DMS79 (cell line): ENCODE measurements at places on chromosomes 2 and 18.

DNA sequence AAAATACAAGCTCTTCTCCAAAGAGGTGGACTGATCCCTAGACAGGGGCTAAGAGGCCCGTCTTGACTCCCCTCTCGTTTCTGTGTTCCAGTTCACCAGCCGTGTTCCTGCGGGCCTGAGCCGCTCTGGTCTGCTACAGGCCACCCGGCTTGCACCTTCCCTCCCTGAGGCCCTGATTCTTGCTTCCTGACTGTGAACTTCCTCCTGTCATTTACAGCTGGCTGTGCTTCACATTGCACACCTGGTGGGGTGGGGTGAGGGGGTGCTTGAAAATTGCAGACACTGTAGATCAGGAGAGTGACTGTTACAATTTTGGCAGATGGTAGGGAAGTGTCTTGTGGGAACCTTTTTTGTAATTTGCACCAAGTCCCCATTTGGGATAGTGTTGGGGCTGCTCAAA, 64.4 kb downstream of the TSN start:
- DNase-seq = no peak

DNA sequence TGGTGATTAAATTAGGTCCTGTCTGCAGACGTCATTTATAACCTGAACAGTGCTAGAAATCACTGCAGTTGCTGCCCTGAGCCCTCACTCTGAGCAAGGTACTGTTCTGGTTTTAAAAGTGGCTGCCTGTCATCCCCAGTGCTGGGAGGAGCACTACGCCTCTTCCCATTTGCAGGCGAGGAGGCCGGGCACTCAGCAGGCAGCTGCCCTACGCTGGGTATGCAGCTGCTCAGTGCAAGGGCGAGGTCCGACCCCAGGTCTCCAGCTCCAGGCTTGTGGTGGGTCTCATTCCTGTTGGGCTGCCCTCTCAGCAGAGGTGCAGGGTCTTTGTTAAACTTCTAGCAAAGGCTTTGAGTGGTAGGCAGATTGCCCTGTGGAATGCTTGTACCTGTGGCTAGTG, 15.7 kb downstream of the CNDP2 start:
- DNase-seq = no peak

DNA sequence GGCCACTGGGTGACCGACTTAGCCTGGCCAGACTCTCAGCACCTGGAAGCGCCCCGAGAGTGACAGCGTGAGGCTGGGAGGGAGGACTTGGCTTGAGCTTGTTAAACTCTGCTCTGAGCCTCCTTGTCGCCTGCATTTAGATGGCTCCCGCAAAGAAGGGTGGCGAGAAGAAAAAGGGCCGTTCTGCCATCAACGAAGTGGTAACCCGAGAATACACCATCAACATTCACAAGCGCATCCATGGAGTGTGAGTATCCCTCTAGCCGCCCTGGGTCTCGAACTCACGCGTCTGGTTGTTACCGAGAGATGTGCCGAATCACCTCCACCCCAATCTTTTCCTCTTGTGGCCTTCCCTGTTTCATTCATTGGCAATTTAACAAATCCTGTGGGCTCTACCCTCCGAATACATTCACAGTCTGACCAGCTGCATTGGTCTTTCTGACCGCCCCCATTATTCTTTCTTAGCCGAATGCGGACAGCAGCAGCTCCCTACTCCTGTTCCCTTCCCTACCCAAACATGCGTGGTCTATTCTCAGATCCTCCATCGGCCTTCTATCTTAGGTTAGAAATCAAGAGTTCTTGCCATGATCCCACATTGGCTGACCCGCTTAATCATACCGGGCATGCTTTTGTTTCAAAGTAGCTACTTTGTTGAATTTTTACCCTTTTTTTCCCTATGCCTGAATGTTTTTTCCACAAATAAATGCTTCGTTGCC, 631 bp downstream of the RPL31 start:
- no peak for DNase-seq

DNA sequence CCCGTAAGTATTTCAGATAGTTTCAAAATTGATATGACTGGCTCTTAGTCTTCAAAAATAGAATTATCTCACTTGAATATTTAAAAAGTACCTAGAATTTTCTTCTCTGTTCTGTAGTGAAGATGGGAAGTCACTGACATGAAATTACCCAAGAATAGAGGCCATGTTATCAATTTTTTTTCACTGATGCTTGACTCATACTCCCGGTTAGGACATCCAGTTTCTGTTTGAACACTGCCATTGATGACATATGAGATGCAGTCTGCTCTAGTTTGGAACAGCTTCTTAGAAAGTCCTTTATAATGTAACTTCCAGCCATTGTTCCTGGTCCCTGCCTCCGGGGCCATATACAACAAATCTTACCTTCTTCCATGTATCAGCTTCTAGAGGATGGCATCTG, 26.0 kb downstream of the MAP3K20 start:
- no peak for DNase-seq

GRCh38 chr2:219119422-219120043, 41.1 kb downstream of the NHEJ1 start:
- peak; percentile 2 for DNase-seq

DNA sequence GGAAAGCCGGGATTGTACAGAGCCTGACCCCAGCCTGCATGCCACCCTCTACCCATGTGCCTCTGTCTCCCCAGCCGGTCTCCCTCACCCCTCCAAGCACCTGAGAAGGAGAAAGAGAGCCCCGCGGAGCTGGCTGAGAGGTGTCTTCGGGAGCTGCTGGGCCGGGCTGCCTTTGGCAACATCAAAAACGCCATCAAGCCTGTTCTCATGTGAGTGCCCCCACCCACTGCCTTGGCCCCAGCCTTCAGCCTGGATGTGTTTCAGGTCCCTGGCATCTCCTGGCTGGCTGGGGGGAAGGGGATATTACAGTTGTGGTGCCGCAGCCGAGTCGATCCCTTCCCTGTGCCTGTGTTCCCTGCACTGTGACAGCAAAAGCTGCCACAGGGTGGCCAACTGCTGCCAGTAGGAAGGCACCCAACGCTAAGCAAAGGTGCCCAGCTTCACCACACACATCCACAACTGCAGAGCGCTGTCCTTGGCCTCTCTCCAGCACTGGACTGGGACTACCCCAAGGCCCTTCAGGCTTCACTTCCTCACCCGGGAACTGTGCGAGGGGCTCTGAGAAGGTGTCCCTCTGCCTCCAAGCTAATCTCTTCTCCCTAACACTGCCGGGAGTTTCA, 38.4 kb downstream of the POMC start:
- no peak for DNase-seq

- DNase-seq = no peak
Measured at GRCh38 chr2:82224301-82224940, 1919.9 kb upstream of the LRRTM1 start.

- DNase-seq = no peak
Measured at GRCh38 chr18:76708071-76708721, 114.2 kb upstream of the ZNF236 start.

- DNase-seq = no peak
Measured at GRCh38 chr2:1219901-1220573, 193.2 kb upstream of the TPO start.

DNA sequence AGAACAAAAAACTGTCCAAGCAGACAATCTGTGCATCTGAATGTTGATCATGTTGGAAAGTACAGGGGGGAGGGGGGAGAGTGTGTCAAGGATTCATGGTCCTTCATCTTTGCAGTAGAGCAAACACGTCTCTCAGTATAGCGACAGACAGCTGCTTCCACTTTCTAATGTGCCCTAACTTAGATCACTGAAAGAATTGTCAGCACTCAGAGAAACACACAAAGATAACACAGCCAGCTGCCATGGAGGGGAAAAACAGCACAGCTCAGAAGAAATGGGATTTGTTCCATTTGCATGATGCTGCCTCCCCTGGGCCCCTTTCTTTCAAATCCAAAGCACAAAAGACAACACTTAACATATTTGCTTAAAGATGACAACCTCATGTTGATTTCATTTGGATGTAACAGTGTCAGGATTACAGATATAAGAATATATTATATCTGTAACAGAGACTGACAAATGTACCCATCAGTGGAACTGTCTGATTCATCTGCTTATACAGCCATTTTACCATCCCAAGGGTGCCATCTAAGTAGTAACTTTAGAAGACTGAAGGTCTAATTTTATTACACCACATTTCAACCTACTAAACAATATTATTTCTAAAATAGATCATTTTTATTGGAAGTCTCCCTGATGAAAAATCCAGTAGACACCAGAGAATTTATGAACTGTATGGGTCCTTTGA, 17.7 kb downstream of the FIGN start:
- DNase-seq = no peak

DNA sequence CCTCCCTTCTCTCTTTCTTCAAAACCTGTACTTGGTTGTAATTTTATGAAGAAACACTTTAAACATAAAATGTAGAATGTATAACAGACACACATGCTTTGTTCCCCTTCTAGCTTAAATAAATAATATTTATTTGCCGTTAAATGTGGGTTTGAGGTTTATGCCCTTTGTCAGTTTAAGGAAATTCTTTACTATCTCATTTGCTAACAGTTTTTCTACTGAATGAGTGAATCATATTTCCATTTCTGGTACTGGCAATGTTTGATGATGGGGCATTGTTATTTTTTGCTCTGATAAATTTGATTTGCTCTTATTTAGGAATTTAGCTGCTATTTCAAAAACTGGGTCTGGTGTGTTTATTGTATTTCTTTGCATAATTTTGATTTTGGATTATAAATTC, 555.6 kb downstream of the CCDC85A start:
- DNase-seq = no peak

DNA sequence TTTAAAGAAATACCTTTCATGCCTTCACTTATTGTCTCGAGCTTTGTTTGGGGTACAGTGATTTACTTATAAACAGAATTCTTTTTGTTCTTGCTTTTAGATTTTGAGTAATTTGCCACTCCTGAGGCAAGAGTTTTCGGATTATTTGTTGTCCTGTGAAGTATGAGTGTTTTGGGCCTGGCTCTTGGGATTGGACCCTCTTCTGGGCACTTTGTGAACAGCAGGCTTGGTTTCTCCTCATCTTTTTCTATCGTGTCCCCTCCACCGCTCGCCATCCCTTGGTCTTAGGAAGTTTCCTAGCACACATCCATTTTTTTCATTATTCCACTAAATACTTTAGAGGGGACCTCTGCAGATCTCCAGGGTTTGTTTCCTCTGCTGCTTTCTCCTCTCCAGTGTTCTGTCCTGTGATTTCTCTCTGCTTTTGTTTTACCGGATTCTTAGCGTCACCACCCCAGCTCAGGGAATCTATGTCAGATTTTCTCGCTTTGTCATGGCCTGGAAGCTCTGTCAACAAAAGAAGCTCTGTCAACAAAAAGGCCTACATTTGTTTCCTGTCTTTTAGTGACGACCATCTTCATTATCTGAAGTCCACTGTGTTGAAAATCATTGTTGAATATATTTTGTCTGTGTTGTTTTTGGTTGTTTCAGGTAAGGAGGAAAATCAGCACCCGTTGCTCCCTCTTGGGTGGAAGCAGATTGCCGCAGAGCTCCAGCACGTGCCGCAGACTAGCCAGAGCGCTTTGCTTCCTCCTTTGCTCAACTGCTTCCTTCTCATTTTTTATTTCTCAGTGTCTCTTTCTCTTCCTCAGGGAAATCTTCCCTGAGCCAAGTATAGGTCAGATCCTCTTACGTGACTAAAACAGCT, 27.8 kb downstream of the ANKRD62 start:
- DNase-seq = no peak

DNA sequence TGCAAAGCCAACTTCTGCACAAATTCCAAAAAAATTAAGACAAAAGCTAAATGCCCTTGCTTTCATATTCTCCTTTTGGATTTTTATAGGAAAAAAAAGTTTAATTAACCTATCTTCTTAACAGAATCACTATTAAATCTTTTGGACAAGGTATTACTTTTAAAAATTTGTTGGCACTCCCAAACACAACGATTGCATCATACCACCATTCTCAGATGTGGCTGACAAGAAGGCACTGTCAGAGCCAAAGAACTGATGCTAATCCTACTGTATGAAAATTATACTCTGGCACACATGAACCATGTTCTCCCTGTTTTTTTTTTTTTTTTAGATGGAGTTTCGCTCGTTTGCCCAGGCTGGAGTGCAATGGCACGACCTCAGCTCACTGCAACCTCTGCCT, 58.4 kb downstream of the NOL10 start:
- DNase-seq = no peak

- DNase-seq = no peak
Measured at GRCh38 chr18:69838620-69839411, 108.9 kb downstream of the CD226 start.

DNA sequence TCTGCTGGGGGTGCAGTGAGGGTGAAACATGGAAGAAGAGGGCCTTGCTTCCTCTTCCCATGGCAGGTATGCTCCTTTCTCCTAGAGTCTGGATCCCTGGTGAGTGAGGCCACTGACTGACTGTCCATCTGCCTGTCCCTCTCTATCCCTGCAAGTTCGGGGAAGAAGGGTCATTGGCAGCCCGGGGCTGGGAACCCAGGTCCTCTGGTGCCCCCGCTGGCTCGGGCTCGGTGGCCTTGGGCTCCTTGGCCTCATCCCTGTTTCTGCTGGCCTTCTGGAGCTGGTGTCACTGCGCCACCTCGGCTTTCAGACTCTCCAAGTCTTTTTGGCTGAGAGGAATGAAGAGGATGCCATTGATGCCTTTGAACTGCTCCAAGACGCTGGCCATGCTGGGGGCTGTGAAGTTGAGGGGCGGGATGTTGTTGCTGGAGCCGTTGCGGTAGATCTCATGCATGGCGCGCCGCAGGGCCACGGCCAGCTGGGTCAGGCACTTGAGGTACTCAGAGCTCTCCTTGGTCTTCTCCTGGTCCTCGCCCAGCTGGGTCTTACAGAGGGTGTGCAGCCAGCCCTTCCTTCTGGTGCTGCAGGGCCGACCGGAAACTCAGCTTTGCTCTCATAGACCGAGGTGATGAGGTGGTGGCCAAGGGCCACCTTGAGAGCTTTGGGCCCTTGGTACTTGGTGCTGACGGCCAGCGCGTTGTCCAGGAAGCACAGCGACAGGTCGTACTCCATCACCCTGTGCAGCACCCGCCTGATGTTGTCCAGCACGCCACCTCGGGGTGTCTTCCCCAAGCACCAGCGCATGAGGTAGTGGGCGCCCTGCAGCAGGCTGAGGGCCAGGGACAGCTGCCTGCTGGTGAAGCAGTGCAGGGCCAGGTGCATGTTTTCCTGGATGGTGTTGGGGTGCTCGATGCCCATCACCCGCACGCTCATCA, 6.3 kb downstream of the MEP1B start:
- no peak for DNase-seq

GRCh38 chr2:140454717-140455116, 1674.5 kb upstream of the NXPH2 start:
- DNase-seq = no peak

- DNase-seq = no peak
Measured at GRCh38 chr18:74068296-74068695, 79.3 kb downstream of the FBXO15 start.

- DNase-seq = no peak
Measured at GRCh38 chr18:44130376-44130942, 550.2 kb upstream of the SETBP1 start.

- no peak for DNase-seq
Measured at GRCh38 chr2:19362094-19362754, 3.8 kb upstream of the OSR1 start.

DNA sequence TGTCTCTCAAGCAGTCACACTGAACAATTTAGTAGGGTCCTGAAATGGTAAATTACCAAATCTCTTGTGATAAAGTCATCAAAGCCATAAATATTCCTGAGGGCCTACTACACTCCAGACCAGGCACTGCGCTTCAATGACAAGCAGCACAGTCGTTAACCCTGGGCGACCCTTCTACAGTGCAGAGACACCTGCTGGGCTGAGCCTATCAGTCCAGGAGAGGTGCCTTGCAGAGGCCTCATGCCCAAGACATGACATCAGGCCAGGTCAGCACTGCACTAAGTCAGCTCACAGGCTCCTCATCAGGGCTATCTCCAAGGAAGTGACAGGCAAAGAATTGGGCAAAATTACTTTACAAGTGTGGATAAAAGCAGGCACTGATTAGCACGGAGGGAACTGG, 166.4 kb upstream of the EPB41L3 start:
- DNase-seq = no peak
